ENCODE measurements at places on chromosomes 4 and X.

- no peak for DNase-seq
Measured at GRCh38 chr4:181671672-181672071, 571.5 kb upstream of the TENM3 start.

GRCh38 chr4:73439991-73440390, 4.0 kb downstream of the AFP start:
- DNase-seq = no peak

- no peak for DNase-seq
Measured at GRCh38 chrX:10387011-10387410, 230.2 kb downstream of the CLCN4 start.

DNA sequence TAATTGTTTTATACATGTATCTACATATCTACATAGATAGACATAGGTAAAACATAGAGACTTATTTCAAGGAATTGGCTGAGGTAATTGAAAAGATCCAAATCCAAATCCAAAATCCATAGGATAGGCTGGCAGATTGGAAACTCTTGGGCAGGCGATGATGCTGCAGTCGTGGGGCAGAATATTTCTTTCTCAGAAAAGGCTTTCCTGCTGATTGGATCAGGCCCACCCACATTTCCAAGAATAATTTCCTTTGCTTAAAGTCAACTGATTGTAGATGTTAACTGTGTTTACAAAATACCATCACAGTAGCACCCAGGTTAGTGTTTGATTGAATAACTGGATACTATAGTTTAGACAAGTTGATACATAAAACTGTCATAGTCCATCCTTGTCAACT, 27.2 kb downstream of the STIM2 start:
- DNase-seq = no peak

DNA sequence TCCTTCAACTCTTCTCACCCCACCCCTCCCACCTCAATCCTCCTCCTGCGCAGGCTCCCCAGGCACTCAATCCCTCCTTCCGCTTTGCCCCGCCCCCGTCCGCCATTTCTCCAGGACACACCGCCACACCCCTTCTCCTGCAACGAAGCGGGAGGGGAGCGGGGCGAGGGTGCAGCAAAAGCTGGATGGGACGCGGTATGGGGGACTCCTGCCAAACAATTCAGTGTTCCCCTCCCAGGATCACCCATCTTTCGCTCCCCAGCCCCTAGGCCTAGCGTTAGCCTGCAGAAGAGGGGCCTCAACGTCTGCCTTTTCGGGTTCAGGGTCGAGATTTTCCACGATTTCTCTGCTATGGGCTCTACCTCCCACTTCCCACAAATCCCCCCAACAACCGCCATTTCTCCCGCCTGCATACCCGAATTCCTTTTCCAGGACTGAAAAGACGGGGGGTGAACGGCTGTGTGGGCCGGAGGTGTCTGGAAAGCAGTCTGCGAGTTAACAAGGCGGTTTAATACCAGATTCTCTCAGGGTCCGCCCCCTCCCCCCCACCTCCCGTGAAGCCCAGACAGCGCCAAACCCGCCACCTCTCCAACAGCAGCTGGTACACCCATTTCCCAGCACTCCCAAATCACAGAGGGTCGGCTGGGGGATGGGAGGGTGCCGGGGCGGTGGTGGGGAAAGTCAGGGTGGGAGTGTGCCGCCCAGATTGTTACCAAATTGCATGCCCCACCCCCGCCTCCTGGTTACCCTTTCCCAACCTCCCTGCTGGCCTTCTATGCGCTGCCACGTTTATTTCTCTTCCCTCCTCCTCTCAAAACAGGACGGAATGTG, 774 bp downstream of the ARMCX2 start:
- no peak for DNase-seq

- DNase-seq = no peak
Measured at GRCh38 chr4:100113096-100113495, 77.2 kb downstream of the DDIT4L start.

DNA sequence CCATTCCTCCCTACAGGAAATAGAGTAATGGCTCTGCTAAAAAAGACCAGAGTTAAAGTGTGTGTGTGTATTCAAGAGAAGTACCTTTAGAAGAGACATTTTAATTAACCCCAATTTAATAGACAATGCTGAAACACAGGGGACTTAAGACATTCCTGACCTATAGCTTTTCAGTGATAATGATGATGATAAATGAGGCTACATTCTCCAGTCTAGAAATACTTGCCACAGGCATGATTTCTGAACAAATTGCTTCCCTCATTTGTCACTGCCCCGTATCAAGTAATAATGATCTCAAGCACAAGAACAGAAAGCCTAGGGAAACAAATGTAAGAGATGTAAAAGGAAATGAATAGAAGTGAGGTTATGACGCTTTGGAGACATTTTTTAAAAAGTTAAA, 117.1 kb downstream of the UNC5C start:
- DNase-seq = no peak

DNA sequence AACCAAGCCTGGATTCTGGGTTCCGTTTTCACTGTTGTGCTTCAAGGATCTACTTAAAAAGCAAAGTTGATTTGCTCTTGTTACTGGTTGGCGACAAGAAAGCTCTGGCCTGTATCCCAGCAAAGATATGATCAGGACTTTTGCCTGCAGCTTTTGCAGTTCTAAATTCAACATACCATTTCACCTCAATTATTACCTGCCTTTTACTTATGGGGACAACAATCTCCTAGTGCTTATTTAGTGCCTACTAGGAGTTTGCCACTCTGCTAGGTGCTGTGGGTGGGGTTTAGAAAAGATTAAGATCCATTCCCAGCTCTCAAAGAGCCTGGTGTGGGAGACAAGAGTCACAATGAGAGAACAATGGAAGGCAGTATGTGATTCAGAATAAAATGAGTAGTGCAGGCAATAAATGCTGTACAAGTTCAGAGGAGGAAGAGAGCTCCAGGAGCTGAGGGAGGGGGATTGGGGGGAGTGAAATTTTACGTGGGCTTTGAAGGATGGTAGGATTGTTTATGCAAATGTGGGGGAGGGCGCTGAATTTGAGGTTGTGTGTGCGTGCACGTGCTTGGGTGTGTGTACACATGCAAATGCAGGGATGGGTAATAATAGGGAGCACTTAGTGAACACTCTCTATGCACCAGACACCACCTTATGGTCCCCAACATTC, 5.0 kb upstream of the TMEM164 start:
- DNase-seq = no peak

GRCh38 chr4:122854447-122855352, 28.1 kb downstream of the FGF2 start:
- DNase-seq = no peak

DNA sequence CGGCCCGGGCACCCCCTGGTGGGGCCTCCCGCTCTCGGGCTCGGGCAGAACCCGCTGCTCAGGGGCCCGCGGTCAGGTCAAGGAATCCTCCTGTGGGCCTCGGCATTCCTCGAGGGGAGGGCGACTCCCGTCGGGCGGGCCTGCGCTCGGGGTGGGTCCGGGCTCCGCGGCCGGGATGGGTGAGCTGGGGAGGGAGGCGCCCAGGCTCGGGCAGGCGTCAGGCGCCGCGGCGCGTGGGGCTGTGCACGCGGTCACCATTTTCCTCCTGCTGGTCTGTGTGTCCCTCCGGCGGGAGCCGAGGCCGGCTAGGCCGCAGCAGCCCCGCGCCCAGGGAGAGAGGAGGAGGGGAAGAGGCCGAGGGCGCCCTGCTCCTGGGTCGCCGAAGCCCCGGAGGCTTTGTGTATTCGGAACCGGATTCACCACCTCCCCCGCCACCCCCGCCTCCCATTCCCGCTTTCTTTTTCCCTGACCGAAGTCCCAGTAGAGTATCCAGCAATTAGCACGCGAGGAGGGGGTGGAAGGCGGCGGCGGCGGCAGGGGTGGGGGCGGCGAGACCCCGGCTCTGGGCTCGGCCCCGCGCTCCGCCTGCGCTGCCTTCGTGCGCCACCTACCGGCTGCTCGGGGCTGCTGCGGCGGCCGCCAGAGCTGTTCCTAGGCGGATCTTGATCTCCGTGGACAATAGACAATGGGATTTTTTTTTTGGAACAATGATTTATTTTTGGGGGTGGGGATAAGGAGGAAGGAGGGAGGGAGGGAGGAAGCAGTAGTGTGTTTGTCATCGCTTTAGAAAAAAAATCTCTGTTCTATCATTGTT, 99.0 kb upstream of the MAML3 start:
- peak; percentile 34 for DNase-seq

- no peak for DNase-seq
Measured at GRCh38 chr4:54099287-54099747, 646 bp upstream of the GSX2 start.

DNA sequence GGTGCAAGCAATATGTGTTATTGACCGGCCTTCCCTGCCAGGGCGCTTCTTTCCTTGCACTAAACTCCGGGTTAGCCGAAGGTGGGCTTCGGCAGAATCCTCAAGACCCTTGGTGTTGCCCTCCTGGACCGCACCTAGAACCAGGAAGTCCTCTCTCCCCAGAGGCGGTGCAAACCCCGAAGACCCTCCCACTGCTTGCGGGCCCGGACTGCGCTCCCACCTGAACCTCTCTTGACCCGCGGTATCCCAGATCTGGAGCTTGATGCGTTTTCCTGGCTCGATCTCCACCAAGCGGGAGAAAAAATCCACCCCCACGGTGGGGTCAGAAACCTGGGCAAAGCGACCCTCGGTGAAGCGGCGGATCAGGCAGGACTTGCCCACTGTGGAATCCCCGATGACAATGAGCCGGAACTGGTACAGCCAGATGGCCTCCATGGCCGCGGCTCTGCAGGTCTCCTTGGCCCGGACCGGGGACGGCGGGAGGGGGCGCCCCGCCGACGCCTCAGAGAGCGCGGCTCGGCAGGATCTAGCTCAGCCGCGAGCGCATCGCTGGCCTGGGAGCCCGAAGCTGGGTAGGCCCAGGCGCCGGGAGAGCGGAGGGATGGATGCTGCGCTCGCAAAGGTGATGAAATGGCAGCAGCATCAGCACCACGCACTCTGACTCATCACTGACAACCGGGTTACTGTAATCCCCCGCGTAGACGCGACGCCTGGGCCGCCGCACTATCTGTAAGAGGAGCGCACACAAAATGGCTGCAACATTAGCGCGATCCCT, at the start of gene RAB39B:
RAB39B (minus strand) TSS at position 638 of the 775 bp plus-strand sequence; CDS start at position 435, 203 bp downstream.
- DNase-seq = peak; percentile 23

- DNase-seq = no peak
Measured at GRCh38 chr4:48141048-48141447, 7.0 kb upstream of the TXK start.

DNA sequence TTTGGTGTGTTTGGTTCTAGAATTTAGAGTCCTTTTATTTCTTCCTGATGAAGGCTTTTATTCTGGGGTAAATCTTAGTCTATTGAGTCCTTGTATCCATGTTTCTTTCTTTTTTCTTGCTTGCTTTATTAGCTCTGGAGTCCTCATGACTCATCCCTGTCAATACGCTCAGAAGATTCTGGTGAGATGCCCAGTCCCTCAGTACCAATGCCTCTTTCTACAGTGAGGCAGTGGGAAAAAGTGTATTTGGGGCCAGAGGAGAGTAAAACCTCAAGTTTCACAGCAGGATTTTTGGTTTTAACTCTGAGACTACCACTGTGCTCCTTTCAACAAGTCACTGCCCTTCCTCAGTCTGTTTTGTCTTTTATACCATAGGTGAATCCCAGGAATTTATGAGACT, 368.0 kb downstream of the GBA3 start:
- DNase-seq = no peak

DNA sequence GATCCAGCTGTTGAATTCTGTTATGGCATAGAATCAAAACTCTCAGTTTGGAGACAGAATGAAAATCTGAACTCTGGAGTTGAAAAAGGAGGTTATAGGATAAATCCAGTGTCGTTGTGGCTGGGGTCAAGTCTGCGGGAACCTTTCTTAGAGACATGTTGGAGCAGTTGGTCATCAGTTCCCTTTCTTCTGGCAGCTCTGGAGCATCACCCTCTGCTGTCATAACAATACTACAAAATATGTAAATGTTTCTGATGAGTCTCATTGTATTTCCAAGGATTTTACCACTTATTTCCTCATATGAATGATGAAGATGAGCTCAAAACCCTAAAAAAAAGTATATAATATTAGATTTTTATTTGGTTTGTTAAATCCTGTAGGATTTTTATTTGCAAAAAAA, 7.5 kb downstream of the TLR10 start:
- DNase-seq = no peak

- no peak for DNase-seq
Measured at GRCh38 chr4:101115887-101116286, 231.4 kb downstream of the PPP3CA start.

GRCh38 chr4:161252520-161253141, 911.2 kb downstream of the FSTL5 start:
- no peak for DNase-seq
